Fibroblast of mammary gland (primary cell): ENCODE measurements at places on chromosomes 3 and 15.

DNA sequence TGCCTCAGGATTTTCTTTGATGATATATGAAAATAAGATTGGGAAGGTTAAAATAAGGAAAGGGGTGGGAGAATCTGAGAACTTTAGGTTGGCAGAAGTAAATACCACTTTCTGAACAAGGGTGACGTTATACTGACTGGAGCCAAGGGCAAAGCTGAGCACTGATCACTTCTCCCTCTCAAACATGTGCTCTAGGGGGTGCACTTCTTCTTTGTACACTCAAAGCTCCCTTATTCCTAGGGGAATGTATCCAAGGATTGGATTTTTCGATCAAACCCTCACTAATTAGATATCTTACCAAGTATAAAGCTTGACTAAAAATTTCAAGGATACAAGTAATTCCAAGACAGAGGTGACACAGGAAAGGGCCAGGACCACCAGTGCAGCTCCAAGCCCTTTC lies 243.9 kb upstream of the UMPS start:
- DNase-seq: peak; percentile 2

- no peak for DNase-seq
These were observed 258.3 kb downstream of the RYR3 start for GRCh38 chr15:33569036-33569435.

DNA sequence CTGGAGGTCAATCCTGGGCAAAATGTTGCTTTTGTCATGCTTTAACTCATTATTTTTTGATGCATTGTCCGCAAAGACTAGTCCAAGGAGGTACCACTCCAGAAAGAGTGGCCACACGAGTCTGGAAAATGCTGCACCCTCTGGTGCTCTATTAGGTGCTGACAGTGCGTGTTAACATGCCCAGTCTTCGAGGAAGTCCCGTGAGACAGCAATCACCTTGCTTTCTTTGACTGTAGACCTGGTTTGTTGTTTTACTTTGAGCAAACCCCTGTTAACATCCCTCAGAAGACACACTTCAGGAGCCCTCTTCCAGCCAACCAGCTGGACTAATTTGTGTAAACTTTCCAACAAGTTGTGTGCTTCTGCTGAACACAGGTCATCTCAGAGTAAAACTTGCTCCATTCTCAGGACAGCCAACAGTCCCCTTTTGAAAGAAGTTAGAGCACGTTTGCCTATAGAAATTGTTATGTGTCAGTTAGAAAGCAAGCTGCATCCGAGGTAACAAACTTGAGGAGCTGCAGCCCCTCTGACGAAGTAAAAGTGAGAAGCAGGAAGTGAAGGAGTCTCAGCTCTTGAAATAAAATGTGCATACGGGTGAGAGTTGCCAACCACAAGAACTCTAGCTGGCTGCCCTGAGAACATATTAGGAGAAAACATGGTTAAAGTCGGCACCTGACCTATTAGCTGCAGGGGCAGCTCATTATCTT lies 205.0 kb downstream of the LPP start:
- no peak for DNase-seq

- no peak for DNase-seq
These were observed 427.6 kb upstream of the MDFIC2 start for GRCh38 chr3:70740071-70740470.

DNA sequence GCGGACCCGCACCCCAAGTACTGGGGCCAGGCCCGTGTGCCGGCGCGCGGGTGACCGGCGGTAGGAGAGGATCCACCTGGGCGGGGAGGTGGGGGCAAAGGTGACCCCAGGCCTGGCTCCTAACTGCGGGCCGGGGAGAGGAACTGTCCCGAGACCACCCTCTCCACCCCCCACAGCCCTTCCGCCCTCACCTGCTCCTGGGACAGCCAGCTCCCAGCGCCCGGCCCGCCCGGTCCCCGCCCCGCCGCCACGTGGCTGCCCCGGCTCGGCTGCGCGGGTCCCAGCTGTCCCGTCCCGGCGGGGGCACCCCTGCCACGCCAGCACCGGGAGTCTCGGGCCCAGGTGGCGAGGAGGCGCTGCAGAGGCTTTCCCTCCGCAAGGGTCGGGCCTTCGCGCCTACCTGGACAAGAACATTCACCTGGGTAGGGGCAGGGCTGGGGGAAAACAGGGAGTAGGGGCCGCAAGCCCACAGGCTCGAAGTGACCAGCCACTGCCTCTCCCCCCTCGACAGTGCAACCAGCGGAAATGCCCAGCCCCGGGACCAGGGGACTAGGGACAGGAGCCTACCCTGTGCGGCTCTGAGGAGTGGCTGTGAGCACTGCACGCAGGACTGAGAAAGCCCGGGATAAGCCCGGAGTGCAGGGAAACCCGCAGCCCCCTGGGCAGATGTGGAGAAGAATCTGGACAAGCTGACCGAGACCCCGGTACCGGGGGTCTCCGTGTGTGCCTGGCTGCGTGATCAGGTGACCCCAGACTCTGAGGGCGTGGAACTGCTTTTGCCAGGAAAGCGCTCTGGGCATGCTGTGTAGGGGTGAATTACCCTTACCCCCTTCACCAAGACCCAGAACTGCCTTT lies at the start of gene SLC12A8:
Gene SLC12A8, minus strand, starts transcription at position 240 of the 855 bp plus-strand sequence. CDS start 1,399 bp downstream, outside the sequence.
- no peak for DNase-seq

DNA sequence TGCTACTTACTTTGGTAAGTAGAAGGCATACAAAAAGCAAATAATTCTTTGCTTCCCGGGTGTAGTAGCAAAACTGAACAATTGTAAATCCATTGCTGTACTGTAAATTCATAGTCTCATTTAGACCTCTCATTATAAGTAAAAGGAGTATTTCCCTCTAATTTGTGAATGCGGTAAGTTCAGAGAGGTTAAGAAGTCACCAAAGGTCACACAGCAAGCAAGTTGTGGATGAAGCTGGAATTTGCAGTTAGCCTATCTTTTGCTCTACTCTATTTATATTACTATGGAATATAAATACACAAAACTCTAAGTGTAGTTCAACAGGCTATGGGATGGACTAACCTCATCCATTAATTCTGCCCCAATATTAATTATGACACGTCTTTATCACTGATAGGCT lies 508.3 kb downstream of the MCTP2 start:
- no peak for DNase-seq

DNA sequence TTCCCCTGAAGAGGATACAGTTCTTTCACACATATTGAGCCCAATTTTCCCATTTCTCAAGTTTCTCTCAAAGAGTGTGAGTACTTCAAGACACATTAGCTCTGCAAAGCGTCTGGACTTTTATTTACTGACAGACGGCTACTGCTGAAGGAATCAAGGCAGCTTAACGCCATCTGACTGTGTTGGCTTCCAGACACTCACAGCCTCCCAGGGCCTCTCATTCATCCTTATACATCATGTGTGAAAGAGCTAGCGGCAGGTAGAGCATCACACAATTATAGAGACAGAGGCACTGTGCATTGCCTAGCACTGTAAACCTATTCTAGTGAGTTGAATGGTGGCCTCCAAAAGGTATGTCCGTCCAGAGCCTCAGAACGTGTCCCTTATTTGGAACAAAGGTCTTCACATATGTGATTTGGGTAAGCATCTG lies 284.1 kb upstream of the STT3B start:
- DNase-seq: no peak

GRCh38 chr3:64074060-64074459 lies 50.8 kb upstream of the PSMD6 start:
- peak; percentile 77 for DNase-seq

DNA sequence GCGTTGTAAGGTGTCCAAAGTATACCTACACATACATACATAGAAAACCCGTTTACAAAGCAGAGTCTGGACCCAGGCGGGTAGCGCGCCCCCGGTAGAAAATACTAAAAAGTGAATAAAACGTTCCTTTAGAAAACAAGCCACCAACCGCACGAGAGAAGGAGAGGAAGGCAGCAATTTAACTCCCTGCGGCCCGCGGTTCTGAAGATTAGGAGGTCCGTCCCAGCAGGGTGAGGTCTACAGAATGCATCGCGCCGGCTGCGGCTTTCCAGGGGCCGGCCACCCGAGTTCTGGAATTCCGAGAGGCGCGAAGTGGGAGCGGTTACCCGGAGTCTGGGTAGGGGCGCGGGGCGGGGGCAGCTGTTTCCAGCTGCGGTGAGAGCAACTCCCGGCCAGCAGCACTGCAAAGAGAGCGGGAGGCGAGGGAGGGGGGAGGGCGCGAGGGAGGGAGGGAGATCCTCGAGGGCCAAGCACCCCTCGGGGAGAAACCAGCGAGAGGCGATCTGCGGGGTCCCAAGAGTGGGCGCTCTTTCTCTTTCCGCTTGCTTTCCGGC lies 318.6 kb downstream of the FGF12 start:
- DNase-seq: no peak

DNA sequence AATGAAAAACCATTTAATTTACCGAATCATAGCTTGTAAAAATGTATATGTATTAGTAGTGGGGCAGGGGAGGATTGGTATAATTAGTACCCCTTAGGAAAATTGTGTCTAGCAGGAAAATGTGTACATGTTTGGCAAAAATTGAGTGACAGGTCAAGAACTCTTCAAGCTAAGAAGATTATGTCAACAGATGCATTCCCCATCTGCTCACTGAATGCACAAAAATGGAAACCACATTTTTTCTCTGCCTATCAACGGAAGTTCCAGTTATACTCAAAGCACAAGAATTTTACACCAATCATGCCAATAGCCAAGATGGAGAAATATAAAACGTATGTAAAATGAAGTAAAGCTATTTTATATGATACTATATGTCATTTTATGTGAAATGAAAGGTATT lies 377.8 kb downstream of the KCNH8 start:
- DNase-seq: no peak

- no peak for DNase-seq
These were observed 236.8 kb upstream of the TBC1D5 start for GRCh38 chr3:17979252-17979651.

DNA sequence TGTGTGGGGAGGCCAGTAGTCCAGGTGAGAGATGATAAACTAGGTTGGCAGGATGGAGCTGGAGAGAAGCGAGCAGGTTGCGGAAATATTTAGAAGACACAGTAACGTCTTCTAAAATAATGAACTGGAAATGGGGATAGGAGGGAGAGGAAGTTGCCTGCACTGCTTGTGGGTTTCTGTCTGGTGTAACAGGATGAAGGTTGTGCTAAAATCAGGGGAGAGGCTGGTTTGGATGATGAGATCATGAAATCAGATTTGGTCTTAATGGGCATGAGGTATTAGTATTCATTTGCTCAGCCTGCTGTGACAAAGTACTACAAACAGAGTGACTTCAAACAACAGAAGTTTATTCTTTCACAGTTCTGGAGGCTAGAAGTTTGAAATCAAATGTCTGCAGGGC lies 32.1 kb upstream of the TNFAIP8L3 start:
- DNase-seq: no peak

DNA sequence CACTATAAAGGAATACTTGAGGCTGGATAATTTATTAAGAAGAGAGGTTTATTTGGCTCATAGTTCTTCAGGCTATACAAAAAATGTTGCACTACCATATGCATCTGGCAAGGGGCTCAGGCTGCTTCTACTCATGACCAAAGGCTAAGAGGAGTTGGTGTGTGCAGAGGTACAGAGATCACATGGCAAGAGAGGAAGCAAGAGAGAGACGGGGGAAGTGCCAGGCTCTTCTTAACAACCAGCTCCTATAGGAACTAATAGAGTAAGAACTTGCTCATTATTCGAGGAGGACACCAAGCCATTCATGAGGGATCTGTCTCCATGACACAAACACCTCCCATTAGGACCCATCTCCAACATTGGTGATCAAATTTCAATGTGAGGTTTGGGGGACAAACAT lies 6.0 kb upstream of the FNDC3B start:
- no peak for DNase-seq

DNA sequence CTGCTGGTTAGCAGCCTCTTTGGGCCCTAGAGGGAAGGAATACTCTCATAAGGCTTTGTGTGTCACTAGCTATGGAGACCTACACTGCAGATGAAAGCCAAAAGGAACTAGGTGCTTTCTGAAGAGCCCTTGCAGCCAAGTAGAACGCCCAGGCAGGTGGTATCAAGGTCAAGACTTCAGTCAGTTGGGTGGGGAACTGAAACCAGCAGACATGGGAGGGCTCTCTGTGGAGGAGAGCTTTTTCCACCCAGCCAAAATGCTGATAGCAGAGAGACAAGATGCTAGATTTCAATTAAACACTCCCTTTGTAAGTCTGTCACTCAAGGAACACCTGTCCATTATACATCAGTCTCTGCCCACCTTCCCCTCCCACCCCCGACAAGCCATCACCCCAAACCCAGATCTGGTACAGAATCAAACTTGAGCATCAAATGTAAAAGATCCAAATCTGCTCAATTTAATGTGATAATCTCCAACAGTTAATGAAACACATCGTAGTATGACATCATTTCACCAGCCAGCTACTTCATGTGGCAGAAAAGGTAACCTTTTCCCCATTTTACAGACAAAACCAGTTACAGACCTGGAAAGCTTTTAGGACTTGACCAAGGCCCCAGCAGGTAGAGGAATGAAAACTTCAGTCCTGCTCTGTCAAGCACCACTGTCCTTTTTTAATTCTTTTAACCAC lies 14.6 kb downstream of the MRPS25 start:
- no peak for DNase-seq

GRCh38 chr3:52529376-52530333 lies 4.0 kb downstream of the NT5DC2 start:
- DNase-seq: peak; percentile 70

DNA sequence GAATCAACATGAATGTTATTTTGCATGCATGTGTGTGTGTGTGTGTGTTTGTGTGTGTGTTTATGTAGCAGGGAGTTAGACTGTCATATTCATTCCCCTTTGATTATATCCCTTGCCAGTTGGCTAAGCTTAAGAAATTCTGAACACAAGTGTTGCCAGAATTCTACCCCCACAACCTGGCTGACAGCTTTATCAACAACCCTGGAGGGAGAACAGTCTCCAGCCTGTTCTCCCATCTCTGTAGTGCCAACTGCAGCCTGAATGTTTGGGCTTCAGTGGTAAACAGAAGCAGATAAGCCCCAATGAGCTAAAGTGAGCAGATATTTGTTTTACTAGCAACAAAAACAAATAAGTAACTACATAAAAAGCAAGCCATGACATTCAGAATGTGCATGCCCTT lies 162.6 kb upstream of the ABI3BP start:
- no peak for DNase-seq

DNA sequence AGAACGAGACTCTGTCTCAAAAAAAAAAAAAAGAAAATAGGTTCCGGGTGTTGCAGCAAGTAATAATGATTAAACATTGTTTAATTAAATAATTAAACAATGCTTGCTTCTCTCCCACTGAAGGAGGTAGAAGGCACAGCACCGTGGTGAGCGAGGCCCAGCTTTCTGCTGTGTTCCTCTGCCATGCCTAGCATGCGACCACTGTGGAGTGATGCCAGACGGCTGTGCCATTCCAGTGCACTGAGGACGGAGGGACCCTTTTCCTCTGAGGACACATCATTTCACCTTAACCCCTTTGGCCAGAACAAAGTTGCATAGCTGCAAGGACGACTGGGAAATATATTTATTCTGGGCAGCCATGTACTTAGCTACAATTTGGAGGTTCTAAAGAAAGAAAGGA lies 322.8 kb upstream of the TPRG1 start:
- DNase-seq: no peak

DNA sequence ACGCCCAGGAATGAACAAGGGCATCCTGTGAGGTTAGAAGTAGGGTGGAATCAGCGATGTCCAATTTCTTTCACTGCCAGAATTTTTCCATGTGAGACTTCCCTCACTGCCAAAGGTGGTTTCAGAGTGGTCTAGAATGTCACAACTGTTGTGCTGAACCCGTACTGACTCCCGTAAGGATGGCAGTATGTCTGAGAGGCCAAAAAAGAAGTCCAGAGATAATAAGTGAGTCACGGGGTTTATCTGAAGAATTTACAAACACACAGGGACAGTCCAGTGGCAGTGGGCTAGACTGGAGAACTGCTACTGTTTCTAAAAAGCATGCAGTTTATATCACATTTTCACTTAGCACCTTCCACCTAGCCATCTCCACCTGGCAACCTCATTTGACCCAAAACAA lies 160.6 kb upstream of the ATP10A start:
- DNase-seq: no peak

GRCh38 chr3:95348879-95349278 lies 1286.0 kb downstream of the NSUN3 start:
- no peak for DNase-seq
